Activated naive CD4-positive, alpha-beta T cell treated with Interleukin-2 at 50 U/mL for 16 hours (primary cell): ENCODE measurements at places on chromosomes 2 and 18.
A peak's percentile ranks its signal among the peaks of the same experiment; 100 is the strongest.

DNA sequence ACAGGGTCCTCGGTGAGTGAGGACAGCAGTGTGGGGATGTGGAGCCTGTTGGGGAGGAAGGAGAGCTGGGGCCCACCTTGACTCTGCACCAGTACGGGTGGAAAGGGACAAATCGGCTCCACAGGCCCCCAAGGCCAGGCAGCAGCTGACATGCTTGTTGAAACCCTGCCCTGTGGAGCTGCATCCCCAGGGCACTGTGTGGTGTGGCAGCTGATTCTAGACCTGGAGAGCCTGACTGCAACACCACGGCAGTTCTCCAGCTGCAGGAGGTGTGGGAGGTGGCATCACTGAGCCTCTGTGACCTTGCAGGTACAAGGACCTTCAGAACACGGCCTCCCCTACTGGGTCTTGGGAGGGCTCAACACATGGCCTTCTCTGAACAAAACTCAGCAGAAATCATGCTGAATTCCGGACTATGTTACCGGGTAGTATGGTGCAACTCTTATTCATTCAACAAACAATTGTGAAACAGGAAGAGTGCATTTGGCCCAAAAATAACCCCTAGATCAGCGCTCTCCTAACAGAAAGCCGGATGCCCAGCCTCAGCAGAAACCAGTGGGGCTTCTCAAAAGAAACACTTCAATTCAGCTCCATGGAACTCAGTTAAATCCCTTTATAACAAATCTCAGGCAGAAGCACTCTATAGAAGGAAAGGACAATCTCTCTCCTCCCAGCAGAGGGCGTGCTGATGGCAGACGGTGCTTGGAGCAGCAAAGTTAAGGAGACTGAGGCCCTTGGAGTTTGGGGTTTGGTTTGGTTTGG is 104.4 kb upstream of the SALL3 start:
- peak; percentile 5 for DNase-seq

GRCh38 chr2:160299540-160299939 is 99.5 kb upstream of the ITGB6 start:
- no peak for DNase-seq

DNA sequence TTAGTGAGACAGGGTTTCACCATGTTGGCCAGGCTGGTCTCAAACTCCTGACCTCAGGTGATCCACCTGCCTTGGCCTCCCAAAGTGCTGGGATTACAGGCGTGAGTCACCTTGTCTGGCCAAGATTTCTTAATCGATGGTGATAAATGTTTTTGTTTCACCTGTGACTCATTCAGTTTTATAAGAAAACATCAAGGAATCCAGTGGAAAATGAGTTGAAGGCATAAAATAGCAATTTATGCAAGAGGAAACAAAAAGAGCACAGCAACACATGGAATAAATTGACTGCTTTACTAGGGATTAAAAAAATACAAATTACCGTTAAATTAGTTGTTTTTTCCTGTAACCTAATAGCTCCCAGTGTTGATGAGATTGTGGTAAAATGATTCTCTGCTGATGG is 80.2 kb downstream of the CDK15 start:
- no peak for DNase-seq

DNA sequence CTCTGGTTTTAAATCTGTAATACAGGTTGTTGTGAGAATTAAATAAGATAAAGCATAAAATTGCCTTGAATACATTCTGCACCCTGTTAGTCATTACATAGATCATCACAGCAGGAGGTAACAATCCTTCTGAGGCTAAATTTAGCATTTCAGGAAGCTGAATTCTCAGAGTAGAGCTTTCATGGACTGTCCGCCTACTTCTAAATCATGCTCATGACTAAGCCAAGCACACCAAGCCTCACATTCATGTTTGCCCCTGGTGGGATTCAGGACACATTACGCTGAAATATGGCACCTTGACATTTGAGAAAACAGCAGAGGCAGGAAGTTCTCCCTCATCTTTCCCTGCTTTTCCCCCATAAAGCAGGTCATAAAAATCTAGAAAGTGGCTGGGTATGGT is 16.6 kb upstream of the PIK3C3 start:
- DNase-seq, result no peak

DNA sequence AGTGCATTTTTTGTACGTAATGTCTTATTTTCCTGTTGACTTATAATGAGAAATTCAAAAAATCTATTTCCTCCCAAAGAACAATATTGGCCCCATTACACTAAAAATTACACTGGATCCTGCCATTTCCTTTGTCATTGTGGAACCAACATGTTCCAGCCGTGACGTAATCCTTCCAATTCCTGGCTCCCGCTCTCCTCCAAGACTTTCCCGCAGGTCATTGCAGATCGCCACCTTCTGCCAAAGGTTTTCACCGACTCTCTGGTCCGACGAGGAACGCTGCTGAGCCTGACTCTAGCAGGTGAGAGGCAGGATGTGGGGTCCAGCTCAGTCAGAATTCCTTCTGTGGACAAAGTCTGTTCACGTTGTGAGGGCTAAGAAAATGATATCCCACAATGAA is 38.0 kb downstream of the PTGR3 start:
- DNase-seq, result no peak

DNA sequence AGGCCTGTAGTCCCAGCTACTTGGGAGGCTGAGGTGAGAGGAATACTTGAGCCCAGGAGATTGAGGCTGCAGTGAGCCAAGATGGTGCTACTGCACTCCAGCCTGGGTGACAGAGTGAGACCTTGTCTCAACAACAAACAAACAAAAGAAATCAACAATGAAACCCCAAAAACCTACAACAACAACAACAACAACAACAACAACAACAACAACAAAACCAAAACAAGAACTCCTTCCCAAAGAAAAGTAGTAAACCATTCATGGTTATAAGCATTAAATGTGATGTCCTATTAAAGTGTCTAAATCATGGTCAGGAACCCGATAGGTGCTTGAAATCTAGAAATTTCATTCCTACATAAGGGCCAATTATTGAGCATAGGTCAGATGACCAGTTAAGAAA is 13.5 kb upstream of the IL1R1 start:
- DNase-seq, result no peak

DNA sequence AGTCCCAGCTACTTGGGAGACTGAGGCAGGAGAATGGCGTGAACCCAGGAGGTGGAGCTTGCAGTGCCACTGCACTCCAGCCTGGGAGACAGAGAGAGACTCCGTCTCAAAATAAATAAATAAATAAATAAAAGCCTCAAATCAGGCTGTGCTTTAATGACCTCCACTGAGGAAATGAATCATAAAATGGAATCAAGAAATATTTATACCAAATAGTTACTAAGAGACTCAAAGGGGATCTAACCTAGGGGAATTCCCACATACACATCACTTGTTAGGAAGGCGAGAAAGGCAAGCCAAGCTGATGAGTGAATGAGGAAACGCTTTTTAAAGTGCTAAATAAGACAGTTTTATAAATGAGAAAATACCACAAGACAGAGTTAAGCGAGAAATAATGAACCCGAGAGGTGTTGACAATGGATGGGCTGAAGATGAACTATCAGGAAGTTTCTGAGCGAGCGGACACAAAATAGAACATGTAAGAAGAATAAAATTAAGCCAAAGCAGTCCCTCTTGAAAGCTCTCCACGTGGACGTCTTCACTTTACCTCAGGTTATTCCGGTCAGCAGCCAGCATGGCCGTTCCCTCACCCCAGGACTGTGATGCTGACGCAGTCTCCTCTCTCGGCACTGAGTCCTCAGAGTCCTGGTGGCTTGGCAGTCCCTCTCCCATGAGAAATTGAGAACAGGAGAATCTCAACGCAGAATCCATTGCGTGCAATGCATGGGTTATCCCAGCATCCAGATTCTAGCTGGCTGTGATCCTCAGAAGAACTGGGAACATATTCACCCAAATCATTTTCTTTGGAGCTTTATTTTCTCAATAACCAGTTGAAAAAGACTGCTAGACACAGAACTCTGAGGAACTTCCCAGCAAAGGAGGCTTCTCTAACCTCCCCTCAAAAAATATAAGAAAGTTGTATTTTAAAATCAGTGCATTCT is 22.3 kb downstream of the PXDN start:
- no peak for DNase-seq

DNA sequence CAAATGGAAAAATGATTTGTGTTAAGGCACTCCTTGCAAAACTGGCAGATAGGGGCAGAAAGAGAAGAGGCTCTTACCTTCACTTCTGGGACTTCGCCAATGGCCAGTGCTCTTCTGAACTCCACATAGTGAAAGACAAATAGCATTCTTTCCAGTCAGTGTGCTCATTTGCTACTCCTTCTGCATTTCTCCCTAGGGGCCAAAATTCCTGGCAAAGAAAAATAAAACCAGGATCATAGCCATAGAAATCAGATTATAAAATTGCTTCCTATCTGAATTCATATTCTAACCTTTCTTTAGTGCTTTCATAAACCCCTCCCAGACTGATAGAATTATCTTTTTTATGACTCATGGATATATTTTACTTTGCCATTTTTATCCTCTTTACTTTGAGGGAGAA is 56.9 kb upstream of the PELI1 start:
- DNase-seq, result no peak

DNA sequence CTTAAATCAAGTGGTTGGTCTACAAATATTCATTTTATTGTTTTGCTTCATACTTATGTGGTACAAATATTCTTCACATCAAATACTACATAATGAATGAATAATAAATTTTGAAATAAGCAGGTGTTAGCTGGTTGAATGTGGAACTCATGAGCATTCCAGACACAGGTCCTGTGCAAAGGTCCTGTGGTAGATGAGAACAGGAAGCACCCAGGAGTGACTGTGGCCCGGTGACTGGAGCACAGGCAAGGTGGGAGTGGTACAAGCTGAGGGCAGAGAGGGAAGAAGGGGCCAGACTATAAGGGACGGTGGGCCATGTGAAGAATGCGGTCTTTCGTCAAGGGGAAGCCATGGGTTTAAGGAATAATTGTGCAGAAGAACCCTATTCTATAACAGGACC is 26.2 kb upstream of the LOXHD1 start:
- DNase-seq, result no peak

DNA sequence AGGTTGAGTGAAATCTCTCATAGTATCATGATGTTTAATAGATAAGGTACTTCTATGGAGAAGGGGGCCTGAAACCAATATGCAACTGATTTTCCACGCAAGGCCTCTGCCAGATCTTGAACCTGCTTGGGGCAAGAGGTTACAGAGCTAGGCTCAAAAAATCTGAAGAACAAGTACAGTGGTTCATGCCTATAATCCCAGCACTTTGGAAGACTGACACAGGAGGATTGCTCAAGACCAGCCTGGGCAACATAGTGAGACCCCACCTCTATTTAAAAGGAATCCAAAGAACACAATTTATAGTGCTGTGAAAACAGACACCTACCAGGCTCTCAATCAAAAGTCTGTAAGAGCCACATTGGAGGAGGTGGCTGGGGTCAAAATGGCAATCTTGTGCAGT is 28.6 kb downstream of the HADHA start:
- DNase-seq, result no peak

DNA sequence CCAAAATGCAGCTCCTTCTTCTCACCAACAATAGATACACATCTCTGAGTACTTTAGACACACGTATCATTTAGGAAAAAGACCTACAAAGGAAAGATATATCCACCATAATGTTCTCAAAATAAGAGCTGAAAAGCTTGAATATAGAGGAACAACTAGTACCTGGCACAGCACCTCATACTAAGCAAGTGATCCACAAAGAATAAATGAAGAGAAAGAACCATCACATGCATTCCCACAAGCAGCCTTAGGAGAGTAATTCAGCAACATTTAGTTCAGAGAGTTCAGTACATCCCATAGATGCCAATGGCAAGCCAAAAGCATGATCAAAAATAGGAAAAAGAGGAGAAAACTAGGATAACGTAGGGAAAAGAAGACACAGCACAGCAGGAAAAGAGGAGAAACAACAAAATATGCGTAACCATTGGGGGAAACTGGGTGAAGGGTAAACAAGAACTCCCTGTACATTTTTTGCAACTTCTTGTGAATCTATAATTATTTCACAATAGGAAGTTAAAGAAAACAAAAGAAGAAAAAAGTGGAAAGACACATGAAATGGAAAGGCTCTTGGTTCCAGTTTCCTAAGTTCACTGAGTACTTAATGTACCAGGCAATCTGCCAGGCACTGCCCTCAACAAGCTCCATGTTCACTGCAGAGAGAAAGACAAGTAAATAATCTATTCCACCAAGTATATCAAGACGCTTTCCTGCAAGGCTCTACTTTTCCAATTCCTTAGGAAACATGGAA is 22.3 kb downstream of the CLASP1 start:
- DNase-seq, result no peak

- no peak for DNase-seq
Measured at GRCh38 chr2:120239488-120240287, 13.0 kb upstream of the RALB start.

GRCh38 chr2:128361376-128362131 is 42.9 kb upstream of the HS6ST1 start:
- DNase-seq, result no peak

GRCh38 chr2:20594957-20595356 is 55.9 kb downstream of the HS1BP3 start:
- DNase-seq, result no peak

GRCh38 chr2:65574993-65575392 is 142.6 kb upstream of the SPRED2 start:
- no peak for DNase-seq

DNA sequence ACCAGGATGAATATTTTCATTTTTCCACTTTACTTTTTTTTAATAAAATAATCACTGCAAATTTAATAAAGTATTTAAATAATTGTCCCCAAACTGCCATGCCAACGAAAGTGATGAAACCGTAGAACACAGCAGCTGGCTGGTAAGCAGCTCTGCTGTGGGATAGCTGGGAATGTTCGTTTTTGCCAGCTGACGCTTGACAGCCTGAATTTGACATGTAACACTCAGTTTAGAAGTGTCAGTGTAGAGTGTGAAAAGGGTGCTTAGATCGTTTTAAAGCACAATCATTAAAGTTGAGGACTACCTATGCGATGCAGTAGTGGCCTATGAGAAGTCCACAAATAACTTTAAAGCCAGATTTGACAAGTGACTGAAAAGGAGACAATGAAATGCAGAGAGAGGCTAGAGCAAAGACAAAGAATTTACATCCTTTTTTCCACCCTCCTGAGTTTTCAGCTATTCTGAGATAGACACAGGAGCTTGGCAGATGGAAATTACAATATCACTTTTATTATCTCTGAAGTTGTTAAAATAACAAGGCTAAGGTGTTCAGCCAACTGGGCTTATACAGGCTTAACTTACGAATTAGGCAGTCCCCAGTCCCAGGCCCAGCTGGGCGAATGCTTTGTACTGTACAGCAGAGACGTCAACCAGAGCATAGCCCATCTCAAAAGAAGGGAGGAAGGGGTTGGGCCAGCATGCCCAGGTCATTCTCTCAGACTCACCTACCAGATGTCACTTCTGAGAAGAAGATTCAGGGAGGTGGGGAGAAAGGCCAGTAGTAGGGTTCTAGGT is 31.9 kb upstream of the SLC1A4 start:
- no peak for DNase-seq

- no peak for DNase-seq
Measured at GRCh38 chr2:191436368-191437055, 191.3 kb downstream of the MYO1B start.

DNA sequence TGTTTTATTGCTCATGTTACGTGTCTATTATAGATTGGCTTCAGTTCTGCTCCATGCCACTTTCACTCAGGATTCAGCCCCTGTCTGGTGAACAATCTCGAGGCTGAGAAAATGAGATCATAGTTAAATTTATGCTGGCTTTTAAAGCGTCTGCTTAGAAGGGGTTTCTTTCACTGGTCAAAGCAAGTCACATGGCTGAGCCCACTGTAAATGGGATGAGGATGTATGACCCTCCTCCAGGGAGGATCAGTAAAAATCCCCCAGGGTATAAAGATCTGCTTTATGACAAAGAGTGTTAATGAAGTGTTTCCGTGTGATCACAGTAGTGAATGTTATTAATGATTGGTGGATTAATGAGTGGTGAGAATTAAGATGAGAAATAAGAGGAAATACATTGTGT is 6.2 kb upstream of the PLCL1 start:
- DNase-seq, result no peak
